ENCODE measurements at places on chromosomes 4 and X.
A peak's percentile ranks its signal among the peaks of the same experiment; 100 is the strongest.

GRCh38 chr4:67035986-67036385 is 509.3 kb downstream of the CENPC start:
- DNase-seq: no peak

DNA sequence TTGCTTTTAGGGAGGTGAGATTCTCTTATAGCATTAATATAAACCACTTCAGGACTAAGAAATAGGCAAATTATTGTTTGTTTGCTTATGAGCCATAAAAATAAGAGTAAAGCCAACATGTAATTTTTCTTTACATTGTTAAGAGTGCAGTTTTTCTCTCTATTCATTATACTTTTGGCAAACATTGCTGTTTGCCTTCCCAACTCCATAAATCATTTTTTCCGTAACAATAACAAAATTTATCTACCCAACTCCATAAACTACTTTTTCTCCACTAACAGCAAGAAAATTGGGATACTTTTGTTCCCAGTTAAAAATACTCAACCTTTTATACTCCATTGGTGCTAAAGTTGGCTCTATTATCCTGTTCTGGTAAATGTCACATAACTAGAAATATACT is 229.7 kb upstream of the GPRIN3 start:
- no peak for DNase-seq

GRCh38 chrX:18575744-18576143 is 96.2 kb downstream of the RS1 start:
- DNase-seq: no peak

- no peak for DNase-seq
These were observed 872 bp downstream of the G6PD start for GRCh38 chrX:154545673-154546274.

DNA sequence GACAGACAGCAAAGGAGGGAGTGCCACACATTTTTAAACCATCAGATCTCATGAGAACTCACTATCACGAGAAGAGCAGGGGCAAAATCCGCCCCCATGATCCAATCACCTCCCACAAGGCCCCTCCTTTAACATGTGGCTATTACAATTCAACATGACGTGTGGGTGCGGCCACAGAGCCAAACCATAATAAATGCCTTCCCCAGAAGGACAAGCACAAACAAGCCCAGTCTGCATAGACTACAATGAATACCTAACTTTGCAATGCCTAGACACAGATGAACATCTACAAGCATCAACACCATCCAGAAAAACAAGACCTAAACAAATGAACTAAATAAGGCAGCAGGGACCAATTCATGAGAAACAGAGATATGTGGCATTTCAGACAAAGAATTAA is 12.3 kb downstream of the ETDA start:
- DNase-seq: no peak

GRCh38 chr4:183867247-183867646 is 37.9 kb upstream of the STOX2 start:
- no peak for DNase-seq

DNA sequence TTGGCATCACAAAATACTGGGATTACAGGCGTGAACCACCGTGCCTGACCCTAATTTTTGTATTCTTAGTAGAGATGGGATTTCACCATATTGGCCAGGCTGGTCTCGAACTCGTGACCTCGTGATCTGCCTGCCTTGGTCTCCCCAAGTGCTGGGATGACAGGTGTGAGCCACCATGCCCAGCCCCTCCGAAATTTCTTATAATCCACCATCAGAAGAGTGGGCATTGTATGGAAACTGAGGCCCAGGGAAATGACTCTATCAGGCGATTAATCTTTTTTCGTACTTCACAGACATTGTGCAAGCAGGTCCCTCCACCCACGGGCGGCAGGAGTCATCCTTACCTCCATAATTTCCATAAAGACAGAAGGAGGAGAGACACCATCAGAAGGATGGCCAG is 16.0 kb downstream of the CRLF2 start:
- no peak for DNase-seq

GRCh38 chrX:85963736-85964135 is 83.6 kb downstream of the CHM start:
- DNase-seq: no peak

- DNase-seq: no peak
These were observed 180.6 kb downstream of the RNF150 start for GRCh38 chr4:140952717-140953116.

DNA sequence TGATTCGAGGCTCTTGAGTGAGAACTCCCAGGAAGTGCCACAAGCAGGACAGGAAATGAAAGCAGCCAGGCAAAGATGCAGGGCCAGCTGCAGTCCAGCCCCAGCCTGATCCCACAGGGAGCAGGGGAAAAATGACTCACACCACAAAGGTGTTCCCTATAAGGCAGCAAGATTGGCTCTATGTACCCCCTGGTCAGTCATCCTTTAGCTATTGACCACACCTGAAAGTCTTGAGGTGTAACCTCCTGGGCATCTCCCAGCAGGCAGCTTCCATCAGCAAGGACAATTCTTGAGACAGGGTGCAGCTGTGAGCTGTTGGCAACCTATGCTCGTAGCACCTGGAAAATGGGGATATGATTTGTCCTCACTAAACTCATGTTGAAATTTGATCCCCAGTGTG is 27.9 kb upstream of the EXOC1L start:
- DNase-seq: no peak

- no peak for DNase-seq
These were observed 19.0 kb upstream of the MAML3 start for GRCh38 chr4:140172960-140173359.

DNA sequence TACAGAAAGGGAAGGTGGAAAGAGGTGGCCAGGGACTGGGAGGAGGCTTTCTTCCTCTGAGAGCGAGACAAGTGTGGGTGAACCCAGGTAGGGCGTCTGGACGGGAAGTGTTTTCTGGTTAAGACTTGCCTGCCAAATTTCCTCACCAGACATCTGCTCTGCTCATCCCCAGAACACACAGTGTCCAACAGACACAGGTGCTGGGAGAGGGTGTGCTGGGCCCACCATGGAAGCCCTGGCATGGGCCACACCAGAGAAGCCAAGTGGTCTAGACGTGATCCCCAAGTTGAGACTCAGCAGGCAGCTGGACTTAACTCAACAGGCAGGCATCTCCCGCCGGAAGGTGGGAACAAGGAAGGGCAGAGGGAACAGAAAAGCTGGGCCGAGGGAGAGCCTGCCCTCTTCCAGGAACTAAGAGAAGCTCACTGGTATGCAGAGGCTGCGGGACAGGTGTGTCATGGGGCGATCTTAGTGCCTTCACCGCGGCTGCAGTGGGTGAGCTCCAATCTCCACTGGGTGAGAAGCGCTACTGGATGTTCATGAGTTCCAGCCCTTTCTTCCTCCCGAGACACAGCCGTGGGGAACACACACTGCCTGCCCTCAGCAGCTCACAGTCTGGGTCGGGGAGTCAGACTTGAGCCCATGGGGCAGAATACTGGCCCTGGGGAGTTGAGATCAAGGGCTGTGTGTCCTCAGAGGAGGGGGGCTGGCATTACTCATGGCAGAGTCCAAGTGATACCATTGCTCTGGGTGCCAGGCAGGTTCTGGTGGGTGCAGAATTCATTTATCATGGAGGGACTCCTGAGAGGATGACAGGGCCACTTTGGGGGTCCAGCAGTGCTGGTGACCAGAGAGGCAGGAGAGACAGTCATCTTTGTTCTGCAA is 110.2 kb downstream of the CPZ start:
- no peak for DNase-seq

GRCh38 chr4:112416464-112416863 is 99.5 kb downstream of the NEUROG2 start:
- DNase-seq: no peak

GRCh38 chr4:100591161-100591876 is 73.5 kb upstream of the EMCN start:
- DNase-seq: peak; percentile 57

- no peak for DNase-seq
These were observed 67.9 kb upstream of the PUDP start for GRCh38 chrX:7215842-7216241.

GRCh38 chrX:97854086-97854485 is 970.4 kb downstream of the RPA4 start:
- DNase-seq: no peak

- peak; percentile 53 for DNase-seq
These were observed 46.4 kb downstream of the PRPS1 start for GRCh38 chrX:107674480-107675364.

DNA sequence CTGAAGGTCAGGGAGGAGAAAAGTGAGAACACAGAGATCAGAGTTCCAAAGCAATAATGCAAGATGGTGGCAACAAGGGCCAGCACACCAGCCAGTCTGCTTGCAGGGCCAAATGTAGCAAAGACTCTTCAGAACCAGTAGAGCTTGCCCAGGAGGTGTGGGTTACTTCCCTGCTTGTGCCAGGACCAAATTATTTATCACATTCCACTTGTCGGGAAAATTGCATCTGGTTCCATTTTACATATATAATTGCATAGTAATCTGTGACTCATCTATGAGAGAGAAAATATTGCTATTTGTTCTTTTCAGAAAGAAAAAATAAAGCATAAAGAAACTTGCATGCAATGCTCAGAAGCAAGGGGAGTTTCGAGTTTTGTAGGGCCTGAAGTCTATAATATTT is 41.4 kb downstream of the MAML3 start:
- DNase-seq: no peak

DNA sequence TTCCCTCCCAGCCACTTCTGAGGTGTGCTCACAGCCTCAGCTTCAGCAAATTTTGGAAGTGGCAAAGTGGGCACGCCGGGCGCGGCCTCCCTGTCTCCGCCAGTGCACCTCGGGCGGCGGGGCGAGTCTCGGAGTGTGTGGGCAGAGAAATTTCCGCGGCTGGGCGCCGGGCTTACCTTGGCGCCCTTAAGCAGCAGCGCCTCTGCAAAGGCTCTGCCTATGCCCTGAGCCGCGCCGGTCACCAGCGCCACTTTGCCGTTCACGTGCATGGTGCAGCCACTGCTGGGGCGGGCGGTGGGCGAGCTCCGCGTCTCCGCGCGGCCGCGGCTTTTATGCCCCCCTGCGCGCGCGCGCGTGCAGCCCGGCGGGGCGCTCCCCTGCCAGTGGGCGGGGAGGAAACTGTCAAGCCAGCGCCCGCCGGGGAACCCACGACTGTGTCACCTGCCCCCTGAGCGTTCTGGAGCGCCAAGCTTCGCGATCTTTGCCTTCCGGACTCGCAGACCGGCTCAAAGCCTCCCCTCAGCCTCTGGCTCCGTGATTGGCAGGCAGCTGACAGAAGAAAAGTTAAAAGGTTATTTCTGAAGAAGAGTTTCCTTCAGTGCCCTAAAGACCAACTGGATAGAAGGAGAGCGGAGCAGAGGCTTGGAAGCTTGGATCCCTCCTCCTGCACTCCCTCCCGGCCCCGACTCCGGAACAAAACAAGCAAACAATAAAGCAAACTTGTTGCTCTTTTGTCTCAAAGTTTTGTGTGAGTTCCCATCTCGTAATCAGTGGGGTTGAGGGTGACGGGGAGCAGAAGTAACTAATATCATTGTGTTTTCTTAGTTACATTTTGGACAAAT is at the start of gene HPGD:
HPGD (minus strand) TSS at position 306 of the 842 bp plus-strand sequence; CDS start at position 269, 37 bp downstream.
- DNase-seq: no peak

DNA sequence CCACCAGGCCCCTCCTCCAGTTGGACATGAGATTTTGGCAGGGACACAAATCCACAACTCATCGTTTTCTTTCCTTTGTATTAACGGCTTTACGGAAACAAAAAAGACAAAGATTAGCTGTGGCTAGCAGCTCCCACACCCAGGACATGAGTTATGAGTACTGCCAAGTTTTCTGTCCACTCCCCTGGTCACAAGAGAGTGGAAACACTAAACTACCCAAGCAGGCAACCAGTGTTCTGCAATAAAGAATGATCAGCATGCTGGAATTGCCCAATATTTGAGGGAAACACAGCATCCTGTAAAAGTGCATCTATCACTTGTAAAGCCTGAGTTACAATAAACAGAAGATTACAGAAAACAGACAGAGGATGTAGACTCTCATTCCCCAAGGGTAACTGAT is 358.4 kb downstream of the NLGN4X start:
- DNase-seq: no peak

GRCh38 chrX:104315555-104315954 is 60.8 kb upstream of the ESX1 start:
- DNase-seq: no peak

DNA sequence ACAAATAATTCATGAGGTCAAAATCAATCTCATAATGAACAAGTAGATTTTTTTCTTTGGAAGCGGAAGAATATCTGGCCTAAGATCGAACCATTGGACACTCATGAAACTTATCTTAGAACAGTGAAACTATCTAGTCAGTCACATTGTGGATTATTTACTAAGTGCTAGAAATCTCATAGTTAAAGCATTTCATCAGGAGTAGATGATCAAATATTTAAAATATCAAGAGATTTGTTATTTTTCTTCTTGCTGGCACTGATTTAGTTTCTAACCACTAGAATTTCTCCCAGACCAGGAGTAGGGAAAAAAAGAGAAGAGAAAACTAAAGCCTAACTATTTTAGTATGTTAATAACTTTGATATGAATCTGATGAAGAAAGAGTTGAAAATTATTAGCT is 105.5 kb downstream of the SHROOM3 start:
- no peak for DNase-seq

DNA sequence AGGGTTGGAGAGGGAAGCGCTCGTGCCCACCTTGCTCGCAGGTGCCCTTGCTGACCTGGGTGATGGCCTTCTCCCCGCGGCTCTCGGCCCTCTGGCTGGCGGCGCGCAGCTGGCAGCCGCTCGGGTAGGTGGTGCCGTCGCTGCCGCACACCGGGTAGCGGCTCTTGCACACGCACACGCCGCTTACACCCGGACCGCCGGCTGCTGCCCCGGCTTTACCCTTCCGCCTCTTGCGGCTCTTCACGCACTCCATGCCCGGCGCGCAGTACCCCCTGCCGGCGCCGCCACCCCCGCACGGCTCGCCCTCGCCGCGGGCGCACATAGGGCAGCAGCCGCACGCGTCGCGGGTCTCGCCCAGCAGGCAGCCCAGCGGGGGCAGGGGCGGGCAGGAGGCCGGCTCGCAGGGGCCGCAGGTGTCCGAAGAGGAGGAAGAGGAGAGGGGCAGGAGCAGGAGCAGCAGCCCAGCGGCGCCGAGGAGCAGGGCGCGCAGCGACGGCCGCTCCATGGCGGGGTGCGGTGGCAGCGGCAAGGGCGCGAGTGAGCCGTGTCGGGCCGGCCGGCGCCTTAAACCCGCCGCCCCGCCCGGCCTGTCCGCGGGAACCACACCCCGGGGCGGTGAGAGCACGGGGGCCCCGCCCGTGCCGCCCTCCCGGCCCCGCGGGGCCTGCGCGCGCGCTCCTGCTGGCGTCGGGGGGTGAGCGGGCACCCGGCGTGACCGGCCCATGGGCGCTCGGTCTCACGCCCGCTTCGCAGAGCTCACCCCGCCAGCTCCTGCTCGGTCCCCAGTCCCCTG is at the start of gene IGFBP7:
IGFBP7 (minus strand) TSS at position 539 of the 793 bp plus-strand sequence; CDS start at position 505, 34 bp downstream.
- no peak for DNase-seq

DNA sequence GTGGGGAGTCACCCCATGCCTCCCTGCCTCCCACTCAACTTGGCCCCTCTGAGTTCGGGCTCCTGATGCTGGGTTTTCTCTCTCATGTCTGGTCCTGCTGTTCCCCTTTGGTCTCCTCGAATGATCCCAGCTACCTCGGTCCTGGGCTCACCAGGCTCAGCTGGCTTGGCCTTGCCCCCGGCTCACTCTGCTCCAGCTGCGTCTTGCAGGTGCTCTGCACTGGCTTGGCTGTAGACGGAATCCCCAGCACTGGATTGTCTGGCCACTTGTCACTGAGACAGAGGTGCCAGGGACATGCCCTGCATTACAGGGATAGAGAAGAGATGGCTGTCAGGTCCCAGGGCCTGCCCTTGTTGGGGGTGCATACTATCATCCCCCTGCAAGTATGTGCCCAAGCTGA is 41.6 kb upstream of the NYX start:
- DNase-seq: no peak

Data from cerebellar nuclear complex (tissue), 1 donor.